HFFc6 (cell line): ENCODE measurements at places on chromosomes 3 and 15.

DNA sequence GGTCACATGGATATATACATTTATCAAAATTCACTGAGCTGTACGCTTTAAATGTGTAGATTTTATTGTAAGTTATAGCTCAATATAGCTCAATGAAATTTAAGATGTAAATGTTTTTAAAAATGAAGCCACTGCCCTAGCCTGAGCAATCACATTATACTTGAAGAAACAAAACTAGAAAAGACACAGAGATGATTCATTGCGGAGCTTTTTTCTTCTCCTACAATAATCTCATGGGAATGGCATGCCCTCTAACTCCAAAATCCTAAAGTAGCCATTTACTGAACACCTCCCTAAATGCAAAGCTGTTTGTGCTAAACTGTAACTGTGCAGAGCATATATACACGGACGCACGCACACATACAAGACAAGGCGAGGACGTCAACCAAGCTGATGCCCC is 84.2 kb downstream of the MYO9A start:
- DNase-seq, result peak; percentile 35

DNA sequence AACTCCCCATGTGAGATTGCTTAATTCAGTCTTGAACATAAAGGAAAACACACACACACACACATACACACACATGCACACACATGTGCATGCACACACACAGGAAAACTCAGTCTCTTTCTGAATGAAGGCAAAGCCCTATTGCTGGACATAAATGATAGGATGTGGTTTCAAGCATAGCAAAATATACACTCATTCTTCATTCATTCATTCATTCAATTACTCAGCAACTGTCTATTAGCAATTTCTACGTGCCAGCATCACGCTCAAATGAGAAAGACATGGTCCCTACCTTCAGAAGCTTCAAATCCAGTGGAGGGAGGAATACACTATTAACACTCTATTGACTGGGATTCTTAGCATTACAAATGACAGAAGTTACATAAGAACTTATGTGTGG is 41.8 kb upstream of the UBE2E2 start:
- no peak for DNase-seq

- no peak for DNase-seq
These were observed 237.8 kb downstream of the OPA1 start for GRCh38 chr3:193830791-193831191.

GRCh38 chr3:47283193-47283537 is 421 bp downstream of the KLHL18 start:
- no peak for DNase-seq

DNA sequence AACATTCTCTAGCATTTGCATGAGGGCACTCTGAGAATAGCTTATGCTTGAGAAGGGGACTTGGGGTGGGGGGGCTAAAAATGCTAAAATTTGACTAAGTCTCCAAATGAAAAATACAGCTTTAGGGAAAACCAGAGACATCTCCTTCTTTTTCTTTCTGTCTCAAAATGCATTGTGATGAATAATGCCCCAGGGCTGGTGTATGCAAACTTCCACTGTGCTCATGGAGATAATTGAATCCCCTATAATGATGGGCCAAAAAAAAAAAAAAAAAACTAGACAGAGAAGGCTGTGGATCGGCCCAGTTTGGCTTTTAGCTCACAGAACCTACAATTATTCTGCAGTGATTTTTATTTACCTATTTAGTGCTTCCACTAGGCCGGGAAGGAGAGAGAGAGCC is 147.9 kb upstream of the RORA start:
- DNase-seq, result no peak

DNA sequence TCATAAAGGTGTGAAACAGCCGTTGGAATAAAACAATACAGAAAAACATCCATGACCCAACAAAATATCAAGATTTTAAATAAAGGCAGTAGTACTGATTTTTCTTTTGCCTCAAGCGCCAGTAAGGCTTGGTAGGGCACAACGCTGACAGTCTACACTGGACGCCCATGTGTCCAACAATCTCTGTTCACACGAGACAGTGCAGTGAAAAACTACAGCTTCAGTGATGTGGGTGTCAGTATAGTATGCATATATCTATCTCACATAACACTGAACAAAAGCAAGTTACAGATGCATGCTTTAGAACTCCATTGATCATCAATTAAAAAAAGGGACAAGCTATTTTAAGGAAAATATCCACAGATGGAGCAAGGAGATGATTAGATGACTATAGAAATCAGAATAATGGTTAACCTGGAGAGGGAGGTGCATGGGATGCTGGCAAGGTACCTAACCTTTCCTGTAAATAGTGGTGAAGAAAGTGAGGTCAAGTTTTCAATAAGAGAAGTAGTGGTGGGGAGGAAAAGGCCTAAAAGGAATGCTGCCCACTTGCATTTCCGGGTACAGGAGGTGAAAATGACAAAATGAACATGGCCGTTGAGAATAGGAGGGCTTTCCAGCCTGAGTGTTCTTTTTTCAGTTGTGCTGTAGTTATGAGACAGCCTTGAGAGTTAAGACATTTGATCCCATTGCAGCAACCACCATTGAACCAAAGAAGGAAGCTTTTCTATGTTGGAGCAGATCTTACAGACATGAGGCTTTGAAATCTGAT is 42.7 kb downstream of the CTNNB1 start:
- DNase-seq, result no peak

- DNase-seq, result no peak
These were observed 145.6 kb upstream of the GMNC start for GRCh38 chr3:191008074-191008473.

DNA sequence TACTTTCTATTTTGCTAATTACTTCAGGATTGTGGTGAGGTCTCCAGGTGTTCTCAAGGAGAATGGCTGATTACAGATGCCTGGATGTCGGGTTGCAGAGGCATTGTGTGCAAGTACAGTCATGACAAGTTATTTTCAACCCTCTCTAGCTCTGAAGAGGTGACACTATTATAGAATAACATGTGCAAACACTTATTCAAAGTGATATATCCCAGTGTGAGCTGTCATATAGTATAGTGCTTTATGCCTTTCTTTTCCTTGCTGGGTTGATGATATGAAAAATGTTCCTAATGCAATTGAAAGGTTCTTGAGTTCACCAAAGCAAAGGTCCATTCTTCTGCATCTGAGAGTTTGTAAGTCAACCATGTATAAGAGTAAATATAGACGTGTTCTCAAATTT is 167.2 kb downstream of the SPATA16 start:
- no peak for DNase-seq

GRCh38 chr15:41782371-41783282 is 8.3 kb downstream of the MAPKBP1 start:
- no peak for DNase-seq

DNA sequence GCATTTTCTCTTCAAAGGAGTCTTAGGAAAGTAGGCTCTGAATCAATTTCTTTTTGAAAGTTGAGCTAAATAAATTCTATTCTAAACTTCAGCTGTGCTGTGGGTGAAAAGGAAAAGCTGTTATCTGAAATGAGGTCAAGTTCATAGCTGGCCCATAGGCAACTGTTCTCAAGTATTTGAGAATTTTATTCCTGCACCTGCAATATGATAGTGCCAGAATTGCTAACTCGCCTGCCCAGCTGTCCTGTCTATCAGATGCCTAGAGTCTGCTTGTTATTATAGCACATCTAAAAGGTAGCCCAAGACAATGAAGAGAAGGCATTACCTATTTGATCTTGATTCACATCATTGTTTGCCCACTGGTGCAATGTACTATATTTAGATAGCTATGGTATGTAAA is 798.7 kb downstream of the DIPK2A start:
- DNase-seq, result no peak

GRCh38 chr3:16883057-16883722 is 1.6 kb upstream of the PLCL2 start:
- peak; percentile 60 for DNase-seq

- no peak for DNase-seq
These were observed 1.4 kb downstream of the SOX14 start for GRCh38 chr3:137765310-137766033.

DNA sequence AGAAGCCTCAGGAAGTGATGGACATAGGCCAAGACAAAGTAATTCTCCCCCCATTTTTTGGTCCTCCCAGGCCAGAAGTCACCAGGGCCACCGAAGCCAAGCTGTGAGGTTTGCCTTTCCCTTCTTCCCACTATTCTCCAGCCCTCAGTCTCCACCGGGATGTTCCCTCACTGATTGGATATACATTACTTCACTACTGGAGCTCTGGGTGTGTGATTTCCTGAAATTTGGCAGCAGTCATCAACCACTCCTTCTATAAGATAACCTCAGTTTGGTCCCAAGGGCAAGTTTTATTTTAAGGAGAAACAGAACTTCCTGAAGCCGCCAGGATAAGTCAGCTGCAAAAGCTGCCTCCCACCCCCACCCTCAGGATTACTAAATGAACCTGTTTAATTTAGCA is 11.3 kb downstream of the SLCO2A1 start:
- DNase-seq, result no peak

- peak; percentile 65 for DNase-seq
These were observed 160.6 kb upstream of the POU1F1 start for GRCh38 chr3:87436781-87437543.

DNA sequence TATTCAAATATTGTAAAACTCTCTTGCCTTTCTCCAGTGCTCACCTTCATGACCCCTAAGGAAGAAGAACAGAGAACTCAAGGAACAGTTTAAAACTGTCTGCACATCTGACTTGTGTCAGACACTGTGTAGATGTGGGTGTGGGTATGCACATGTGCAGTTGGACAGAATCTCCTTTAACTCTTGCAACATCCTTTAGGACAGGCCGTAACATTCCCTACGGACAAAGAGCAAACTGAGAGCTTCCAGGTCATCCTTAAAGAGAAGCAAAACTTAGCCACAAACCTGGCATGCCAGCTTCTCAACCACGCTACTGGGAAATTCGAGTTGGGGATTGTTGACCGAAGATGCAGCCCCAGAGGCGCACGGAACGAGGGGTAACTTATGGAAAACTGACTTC is 4.1 kb upstream of the SFMBT1 start:
- DNase-seq, result no peak

DNA sequence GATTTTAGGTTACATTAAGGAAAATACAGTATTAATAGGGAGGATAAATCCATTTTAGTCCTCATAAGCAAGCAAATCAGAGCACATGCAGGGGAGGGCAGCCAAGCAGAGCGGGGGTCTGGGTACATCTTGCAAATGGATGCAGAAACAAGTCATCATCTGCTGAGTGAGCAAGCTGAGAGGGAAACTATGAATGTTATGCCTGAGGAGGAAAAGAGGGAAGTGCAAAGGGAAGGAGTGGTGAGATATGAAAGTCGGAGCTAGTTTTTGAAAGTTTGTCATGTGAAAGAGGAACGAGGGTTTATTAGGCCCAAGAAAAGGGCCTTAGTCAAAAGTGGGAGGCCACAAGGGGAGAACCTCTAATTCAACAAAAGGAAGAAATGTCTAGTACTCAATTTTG is 15.4 kb downstream of the PTX3 start:
- no peak for DNase-seq

DNA sequence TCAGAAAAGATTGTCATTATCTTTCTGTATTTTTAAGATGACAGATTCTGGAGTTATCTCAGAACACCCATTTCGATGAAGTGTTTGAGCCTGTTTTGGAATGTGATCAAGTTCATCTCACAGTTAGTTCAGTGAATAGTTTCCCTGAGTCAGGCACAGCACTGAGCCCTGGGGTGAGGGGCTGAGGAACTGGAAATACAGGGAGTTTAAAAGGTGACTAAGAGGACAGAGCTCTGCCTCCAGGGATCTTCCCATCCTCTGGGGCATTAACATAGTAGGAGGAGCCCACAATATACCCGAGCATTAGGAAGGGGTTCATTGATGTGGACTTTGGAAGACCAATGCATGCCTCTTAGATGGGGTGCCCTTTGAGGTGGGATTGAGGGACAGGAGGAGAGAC is 355.1 kb downstream of the CLSTN2 start:
- no peak for DNase-seq

DNA sequence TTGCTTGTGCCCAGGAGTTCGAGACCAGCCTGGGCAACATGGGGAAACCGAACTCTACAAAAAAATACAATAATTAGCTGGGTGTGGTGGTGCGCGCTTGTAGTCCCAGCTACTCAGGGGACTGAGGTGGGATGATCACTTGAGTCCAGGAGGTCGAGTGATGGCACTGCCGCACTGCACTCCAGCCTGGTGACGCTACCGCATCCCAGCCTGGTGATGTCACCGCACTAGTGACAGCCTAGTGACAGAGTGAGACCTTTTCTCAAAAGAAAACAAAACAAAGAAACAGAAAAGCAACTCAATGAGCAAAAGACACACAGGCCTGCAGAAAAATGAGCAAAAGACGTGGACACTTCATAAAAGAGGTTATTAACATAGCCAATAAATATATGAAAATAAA is 19.9 kb upstream of the SYNM start:
- DNase-seq, result no peak

DNA sequence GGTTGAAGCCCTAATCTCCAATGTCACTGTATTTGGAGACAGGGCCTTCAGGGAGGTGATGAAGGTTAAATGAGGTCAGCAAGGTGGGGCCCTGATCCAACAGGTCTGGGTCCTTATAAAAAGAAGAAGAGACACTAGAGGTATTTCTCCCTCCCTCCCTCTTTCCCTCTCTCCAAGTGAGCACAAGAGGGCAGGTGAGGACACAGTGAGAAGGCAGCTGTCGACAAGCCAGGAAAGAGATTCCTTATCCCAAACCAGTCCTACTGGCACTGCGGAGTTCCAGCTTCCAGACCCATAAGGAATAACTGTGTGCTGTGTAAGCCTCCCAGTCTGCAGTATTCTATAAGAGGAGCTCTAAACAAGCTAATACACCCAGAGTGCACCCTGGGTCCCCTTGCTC is 134.7 kb downstream of the ADAMTS17 start:
- no peak for DNase-seq

GRCh38 chr3:132236701-132237651 is 80.2 kb upstream of the ACP3 start:
- DNase-seq, result no peak

DNA sequence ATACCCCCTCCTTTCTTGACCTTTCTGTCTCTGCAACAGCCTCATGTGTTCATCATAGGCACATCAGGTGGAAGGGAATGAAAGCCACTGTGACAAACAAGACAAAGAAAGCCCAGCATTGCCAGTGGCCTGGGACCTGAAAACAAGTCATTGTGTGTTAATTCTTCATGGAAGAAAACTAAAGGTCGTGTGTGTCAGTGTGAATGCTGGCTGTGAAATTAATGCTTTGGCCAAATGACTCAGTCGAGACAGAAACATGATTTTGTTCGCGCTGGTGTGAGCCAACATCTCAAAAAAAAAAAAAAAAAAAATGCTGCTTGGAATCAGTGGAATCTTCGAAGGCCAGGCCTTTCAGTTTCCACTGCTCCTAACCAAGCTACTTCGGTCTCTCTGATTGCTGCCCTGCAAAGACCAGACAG is 386.5 kb upstream of the PROK2 start:
- no peak for DNase-seq
